ENCODE measurements at places on chromosomes 7 and 10. TPM values are rescaled to one million over a fixed set of nuclear protein-coding genes. Genes with fewer than 3 reads are reported as not detected.

The NPC1L1 gene
- polyA plus RNA-seq, result 0.42 TPM

The CTBP2 gene
- 52.5 TPM for polyA plus RNA-seq

The LIPN gene
- not detected for polyA plus RNA-seq

The SNX13 gene
- polyA plus RNA-seq, result 28.3 TPM

The HOXA11 gene
- polyA plus RNA-seq, result 0.14 TPM

GRCh38 chr7:4406288-4407058 is 275.6 kb upstream of the FOXK1 start:
- no peak for DNase-seq

DNA sequence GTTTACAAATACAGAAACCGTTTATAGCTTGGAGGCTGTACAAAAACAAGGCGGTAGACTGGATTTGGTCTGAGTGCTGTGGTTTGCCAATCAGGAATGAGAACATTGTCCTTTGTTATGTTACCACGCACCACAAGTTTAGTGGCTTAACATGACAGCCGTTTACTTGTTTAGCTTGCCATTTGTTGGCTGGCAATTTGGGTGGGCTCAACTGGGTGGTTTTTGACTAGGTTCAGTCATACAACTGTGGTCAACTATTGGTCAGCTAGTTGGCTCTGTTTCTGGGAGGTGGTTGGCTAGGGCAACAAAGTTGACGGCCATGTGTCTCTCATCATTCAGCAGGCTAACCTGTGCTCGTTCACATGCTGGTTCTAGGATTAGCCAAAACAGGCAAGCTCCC is 60.1 kb upstream of the SP8 start:
- DNase-seq, result no peak

DNA sequence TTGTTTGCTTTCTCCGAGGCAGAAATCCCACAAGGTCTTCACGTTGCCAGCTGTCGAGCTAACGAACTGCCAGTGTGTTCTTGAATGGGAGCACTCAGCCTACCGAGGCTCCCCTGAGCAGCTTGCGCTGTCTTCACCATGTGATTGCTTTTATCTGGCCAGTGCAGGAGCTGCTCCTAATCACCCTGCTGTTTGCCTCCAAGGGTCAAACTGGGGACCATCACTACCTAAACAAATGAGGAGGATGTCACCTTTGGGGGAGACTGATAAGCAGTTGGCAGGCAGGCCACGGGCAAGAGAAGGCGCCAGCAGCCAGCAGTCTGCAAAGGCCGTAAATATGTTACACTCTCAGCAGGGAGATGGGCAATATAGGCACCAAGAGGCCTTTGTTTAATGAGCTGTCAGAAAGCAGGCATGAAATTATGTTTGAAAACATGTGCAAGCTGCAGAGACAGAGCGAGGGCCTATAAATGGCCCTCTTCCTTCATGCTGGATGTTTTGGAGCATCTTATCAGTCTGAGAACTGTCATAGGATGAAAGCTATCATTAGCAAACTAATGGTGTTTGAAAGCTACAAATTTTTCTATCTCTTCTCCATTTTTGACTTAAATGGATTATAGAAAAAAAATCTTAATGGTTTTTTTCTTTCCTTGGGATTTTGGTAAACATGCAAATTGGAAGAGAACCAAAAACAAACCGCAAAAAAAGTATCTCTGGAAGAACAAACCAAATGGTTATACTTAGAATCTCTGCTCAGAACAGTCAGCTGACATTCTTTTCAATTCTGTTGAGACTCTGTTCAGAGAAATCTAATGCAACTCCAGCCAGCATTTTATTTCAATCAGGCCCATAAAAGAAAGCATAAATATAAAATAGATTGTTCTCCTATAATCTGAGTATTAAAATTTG is 267.3 kb upstream of the NPVF start:
- DNase-seq, result no peak

DNA sequence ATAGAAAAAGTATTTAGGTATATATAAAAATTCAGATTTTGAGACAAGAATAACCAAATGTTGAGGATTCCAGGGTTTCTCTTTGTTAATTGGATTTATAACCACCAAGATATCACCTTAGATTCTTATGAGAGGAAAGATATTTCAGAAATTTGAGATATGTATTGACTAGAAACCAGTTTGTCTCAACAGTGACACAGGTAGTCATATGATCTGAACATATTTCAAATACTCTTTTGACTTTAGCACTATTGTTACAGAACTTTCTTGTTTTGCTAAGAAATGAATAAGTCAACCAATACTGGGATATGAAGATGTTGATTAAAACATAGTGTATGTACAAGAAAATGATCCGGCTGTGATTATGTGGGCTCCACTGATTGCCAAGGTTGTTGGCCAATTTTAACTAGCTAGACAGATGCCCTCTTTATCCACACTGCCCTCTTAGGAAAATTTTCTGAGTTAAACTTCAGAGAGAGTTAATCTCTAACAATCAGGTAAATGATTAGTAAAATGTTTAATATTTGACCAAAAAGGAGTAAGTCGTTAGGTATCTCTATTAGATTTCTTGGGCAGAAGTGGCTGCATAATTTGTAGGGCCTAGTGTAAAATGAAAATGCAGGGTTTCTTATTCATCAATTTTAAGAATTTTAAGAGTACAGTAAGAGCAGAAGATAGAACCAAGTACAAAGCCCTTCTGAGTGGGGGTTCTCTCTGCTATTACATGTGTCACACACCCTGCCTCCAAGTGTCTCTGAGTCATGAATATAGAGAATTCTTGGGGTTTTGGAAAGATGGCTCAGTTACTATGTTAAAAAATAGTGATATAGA is 376.0 kb downstream of the TFEC start:
- DNase-seq, result no peak

- no peak for DNase-seq
Measured at GRCh38 chr10:77493851-77494261, 143.8 kb downstream of the KCNMA1 start.

- no peak for DNase-seq
Measured at GRCh38 chr7:101233907-101234547, 3.6 kb downstream of the CLDN15 start.

GRCh38 chr10:128867819-128868218 is 599.2 kb upstream of the MGMT start:
- DNase-seq, result no peak
